ENCODE measurements at places on chromosomes 4 and X. TPM values are rescaled to one million over a fixed set of nuclear protein-coding genes. Genes with fewer than 3 reads are reported as not detected.

GRCh38 chr4:25107827-25108516, 52.3 kb downstream of the SEPSECS start:
- peak; percentile 81 for DNase-seq

GRCh38 chrX:1686642-1687041, 71.8 kb downstream of the ASMT start:
- peak; percentile 37 for DNase-seq

GRCh38 chr4:6277139-6277802, 7.6 kb downstream of the WFS1 start:
- no peak for DNase-seq

ANXA10 gene
- not detected for total RNA-seq

GRCh38 chrX:81378560-81378959, 176.7 kb downstream of the SH3BGRL start:
- DNase-seq = no peak

DNA sequence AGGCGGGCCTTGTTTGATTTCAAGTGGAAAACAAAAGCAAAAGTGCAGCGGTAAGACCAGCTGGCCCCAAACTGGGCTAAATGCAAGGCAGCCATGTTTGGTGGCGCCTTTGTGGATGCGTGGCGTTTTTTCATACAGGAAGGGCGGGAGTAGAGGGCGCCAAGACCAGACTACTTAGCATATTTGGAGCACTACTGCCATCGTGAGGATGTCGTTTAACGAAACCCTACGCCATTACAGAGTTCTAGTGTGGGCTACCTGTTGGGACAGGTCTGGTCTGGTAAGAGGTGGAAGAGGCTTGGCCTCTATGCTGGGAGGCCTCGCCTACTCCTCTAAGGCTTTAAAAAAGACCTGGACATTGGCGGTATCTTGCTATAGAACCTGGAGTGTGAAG, 230.7 kb upstream of the STK26 start:
- no peak for DNase-seq

GRCh38 chr4:157838366-157838765, 334.5 kb downstream of the GASK1B start:
- no peak for DNase-seq

DNA sequence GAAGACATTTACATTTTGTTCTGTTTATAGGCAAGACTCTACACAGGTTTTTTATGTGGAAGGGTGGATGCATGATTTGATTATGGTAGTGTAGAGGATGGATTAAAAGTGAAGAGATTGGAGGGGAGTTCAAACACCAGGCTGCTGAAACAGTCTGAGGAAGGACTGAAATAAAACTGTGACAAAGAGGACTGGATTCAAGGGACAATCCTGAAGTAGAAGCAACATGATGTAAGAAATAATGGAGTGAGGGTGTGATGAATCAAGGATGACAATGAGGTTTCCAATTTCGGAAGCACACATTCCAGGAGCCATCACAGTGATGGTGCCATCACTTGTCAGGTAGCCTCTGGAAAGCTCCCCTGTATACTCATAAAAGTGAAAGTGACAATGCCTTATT, 103.5 kb downstream of the SYNPO2 start:
- DNase-seq = no peak

DNA sequence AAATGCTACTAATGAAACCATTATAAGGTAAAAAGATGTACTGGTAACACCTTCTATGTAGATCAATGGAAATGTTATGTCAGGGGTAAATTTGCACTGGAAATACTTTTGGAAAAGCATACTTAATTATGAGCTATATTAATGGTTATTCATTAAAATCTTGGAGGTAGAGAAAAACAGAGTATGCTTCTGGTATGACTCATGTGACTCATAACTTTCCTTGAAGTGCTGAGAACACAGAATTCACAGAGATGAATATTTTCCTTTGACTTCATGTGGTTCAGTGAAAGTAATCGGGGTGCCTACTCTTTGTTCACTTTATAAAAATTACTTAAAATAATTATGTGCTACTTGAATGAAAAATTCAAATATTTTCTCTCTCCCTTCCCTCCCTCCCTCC, 254.2 kb downstream of the KCTD8 start:
- no peak for DNase-seq

GRCh38 chrX:103941201-103941975, 21.0 kb upstream of the TMSB15B start:
- DNase-seq = no peak
